CD4-positive, alpha-beta T cell treated with Interleukin-10 for 1 hour (primary cell): ENCODE measurements at places on chromosomes 16 and 17.

DNA sequence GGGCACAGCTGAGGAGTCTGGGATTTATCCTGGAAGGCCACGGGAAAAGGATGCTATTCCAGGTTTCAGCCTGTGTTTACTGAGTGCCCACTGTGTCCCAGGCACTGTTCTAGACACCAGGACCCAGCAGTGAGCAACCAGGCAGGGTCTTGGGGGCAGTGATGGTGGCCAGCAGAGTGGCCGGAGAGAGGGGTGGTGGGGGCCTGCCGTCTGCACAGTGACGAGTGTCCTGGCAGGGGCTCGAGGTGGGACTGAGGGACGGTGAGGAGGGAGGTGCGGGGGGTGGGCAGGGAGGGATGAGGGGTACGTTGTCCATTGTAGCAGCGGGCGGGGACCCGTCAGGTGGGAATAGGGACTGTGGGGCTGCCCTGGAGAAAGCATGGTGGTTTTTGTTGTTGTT lies 66.3 kb upstream of the CIBAR2 start:
- no peak for DNase-seq

GRCh38 chr17:31586946-31587345 lies 195.5 kb downstream of the RAB11FIP4 start:
- no peak for DNase-seq

GRCh38 chr17:70254735-70255460 lies 85.6 kb downstream of the KCNJ2 start:
- DNase-seq = no peak

DNA sequence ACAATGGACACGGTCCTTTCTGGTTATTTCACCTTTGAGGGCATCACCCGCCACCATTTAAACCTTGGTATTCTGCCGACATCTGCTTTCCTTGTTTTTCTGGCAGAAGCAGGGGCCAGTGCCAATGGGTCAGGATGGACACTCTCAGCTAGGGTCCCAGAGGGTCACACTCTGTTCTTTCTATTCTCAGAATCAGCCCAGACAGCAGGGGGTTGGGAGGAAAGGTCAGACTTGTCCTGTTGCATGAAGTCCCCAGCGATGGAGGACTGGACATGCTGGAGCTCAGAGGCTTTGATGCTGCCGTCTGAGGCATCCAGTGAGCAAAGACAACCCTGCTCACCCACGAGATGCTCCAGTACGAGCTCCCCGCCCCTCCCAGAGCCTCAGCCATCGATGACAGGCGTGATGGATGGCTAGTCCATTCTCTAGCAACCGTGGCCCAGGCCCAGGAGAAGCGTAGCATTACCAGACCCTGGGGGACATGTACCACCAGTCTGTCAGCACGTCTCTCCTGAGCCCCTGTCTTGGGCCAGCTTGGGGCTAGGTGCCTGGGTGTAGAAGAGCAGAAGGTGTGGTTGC lies 62.0 kb downstream of the FOXL1 start:
- no peak for DNase-seq

DNA sequence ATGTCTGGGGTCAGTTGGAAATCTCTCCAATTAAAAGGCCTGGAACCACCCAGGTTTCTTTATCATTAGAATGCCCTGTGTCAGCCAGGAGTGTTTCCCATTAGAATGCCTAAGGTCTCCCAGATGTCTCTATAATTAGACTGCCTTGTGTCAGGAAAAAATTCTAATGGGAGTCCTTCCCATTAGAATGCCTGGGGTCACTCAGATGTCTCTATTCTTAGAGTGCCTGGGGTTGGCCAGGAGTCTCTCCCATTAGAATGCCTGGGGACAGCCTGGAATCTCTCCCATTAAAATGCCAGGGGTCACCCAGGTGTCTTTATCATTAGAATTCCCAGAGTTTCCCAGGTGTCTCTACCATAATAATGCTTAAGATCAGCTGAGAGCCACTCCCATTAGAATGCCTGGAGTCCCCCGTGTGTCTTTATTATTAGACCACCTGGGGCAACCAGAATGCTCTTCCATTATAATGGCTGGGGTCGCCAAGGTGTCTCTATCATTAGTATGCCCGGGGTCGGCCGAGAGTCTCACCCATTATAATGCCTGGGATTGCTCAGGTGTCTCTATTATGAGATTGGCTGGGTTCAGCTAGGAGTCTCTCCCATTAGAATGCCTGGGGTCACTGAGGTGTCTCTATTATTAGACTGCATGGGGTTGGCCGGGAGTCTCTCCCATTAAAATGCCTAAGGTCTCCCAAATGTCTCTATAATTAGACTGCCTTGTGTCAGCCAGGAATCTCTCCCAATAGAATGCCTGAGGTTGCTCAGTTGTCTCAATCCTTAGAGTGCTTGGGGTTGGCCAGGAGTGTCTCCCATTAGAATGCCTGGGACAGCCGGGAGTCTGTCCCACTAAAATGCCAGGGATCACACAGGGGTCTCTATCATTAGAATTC lies 2254.6 kb downstream of the TP53TG3F start:
- DNase-seq = no peak

- no peak for DNase-seq
These were observed 6.5 kb downstream of the RGS11 start for GRCh38 chr16:269061-269796.

GRCh38 chr16:87882436-87883019 lies 13.2 kb upstream of the SLC7A5 start:
- no peak for DNase-seq

GRCh38 chr16:22813223-22813947 lies 577 bp upstream of the HS3ST2 start:
- DNase-seq = no peak

GRCh38 chr17:76565728-76566612 lies 19.7 kb downstream of the ST6GALNAC2 start:
- DNase-seq = no peak

DNA sequence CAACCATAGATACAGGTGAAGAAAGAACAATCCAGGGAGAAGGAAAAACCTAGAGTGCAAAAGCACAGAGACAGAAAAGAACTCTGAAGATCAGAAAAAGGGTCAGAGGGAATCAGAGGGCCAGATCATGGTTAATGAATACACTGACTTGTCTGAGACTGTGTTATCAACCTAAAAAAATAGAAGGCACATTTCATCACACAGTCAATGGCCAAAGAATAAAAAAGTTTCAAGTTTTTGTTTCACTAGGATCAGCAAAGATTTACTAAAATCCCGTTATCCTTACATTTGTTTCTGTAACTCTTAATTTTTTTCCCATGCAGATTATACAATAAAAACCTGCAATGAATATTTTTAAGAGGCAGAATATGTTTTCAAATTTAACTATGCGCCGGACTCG lies 38.5 kb downstream of the CNOT1 start:
- no peak for DNase-seq

- peak; percentile 24 for DNase-seq
These were observed 40.2 kb upstream of the PLCG2 start for GRCh38 chr16:81738783-81739496.

DNA sequence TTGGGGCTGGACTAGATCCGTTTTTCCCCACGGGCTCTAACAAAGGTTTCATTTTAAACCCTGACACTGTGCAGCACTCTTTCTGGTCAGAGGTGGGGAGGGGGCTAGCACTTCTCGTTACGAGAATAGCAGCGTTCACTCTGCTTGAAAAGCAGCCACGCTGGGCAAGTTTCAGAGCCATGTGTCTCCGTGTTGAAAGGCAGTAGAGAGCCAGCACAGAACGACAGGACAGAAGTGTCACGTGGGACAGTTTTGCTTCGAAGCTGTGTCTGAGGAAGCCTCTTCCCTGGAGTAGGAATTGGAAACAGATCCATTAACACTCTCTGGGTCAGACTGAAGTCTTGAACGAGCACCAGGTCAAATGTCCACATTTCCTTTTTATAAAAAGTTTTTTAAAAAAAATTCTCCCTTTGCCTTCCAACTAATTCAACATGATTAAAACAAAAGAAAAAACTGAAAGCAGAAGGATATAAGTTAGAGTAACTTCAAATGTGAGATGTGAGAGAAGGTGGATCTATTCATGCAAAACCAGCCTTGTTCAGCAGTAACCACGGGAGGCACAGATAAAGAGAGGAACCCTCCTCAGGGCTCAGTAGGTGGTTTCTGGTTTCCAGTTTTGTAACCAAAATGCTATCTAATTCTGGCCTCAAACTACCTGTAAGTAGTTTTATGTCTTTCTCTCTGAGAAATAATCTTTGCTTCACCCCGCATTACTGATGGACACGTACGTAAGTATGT lies 65.0 kb downstream of the SMG6 start:
- DNase-seq = no peak

DNA sequence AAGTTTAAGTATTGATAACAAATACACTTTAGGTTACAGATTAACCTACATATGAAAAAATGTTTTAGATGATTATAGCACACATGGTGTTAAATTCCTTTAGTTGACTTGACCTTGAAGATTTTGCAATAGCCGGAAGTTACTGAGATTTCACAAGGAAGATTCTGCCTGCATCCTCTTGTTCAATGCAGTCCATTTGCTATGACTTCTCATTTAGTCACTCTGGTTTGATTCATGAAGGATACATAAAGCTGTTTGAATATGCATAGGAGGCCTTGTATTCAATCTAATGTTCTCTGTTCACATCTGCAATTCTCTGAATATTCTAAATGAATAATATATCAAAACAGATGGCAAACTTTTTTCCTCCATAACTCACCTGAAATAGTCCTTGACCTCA lies 870.2 kb upstream of the GOT2 start:
- DNase-seq = no peak

- no peak for DNase-seq
These were observed 119.1 kb upstream of the ANKFN1 start for GRCh38 chr17:56034197-56034635.

DNA sequence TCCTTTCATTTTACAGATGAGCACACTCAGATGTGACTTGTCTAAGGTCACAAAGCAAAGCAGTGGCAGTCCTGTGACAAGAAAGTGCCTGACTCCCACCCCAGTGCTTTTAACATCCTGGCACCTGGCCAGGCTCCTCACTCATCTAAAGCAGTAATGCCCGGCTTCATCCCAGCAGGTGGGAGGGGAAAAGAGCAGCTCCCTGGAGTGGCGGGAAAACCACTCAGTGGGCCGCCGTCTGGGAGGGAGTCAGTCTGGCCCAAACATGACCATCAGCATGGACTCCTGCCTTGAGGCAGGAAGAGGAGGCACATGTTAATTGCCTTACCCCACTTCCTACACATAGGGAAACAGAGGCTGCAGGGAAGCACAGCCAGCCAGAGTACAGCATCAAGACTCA lies 2.6 kb downstream of the PCGF2 start:
- DNase-seq = no peak

GRCh38 chr17:73050797-73051196 lies 41.7 kb downstream of the SLC39A11 start:
- no peak for DNase-seq

GRCh38 chr17:74531231-74531761 lies at the start of gene CD300LB:
Gene CD300LB (minus strand): TSS chr17:74531475. CDS start chr17:74531350, 125 bp downstream.
- DNase-seq = no peak

DNA sequence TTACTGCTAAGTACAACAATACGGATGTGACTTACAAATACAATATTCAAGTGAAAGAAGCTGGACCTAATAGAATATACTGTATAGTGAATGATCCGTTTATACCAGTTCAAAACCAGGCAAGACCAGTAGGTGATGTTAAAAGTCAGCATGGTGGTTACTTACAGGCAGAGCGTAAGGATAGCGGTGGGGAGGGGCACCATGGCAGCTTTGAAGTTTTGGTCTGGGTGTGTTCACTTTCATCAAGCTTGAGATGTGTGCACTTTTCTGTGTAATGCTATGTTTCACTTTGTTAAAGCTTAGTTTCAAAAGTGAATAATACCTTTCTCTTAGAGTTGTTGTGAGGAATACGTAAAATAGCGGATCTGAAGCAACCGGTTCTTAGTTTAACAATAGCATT lies 16.5 kb upstream of the SLC35G3 start:
- DNase-seq = peak; percentile 42

DNA sequence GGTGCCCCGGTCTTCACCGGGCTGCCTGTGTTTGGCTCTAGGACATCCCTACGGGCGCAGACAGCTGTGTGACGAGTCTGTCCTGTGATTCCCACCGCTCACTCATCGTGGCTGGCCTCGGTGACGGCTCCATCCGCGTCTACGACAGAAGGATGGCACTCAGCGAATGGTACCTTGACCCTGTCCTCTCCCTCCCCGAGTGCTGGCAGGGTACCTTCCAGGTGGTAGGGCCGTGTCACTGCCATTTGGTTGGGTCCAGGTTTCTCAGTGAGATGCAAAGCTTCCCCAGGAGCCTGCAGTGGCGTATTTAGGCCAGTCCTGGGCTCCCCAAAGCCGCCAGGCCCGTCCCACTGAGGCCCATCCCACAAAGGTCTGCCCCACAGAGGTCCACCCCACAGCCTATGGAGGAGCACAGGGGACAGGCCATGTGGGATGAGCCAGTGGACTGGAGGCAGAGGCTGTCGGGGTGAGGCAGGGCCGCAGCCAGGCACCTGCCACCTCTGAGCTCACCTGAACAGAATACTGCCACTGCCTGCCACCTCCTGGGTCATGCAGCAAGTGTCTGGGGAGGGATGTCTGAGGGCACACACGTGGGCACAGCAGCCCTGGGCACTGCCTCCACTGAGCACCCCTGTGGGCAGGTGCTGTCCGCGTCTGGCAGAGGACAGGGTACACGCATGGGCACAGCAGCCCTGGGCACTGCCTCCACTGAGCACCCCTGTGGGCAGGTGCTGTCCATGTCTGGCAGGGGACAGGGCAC lies 31.4 kb upstream of the CHMP6 start:
- no peak for DNase-seq

DNA sequence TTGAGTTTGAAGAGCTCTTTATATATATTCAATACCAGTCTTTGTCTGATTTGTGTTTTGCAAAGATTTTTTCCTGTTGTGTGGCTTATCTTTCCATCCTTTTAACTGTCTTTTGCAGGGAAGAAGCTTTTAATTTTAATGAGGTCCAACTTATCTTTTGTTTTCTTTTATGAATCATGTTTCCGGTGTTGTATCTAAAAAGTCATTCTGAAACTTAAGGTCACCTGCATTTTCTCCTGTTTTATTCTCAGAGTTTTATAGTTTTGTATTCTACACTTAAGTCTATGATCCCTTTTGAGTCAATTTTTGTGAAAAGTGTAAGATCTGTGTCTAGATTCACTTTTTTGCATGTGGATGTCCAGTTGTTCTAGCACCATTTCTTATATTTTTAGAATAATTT lies 24.6 kb upstream of the COX10 start:
- DNase-seq = no peak

- DNase-seq = no peak
These were observed 3.0 kb downstream of the APPBP2 start for GRCh38 chr17:60522889-60523626.

GRCh38 chr16:81403601-81404391 lies 40.8 kb upstream of the CMIP start:
- DNase-seq = peak; percentile 80

DNA sequence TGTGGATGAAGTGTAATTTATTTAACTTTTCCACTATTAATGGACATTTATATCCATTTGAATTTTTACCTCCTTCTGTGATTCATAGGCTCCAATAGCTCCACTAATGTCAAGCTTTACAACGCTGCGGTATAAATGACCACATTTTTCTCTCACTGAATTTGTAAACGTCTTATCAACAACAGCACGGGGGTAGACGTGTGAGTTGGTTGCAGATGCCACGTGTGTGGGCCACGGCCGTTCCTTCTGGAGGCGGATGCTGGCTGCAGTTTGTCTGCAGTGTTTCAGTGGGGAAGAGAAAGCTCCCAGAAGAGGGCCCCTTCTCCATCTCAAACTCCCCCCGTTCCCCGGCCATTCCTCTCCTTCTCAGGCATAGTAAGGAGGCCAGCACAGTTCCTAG lies 68.2 kb upstream of the XYLT1 start:
- no peak for DNase-seq

- no peak for DNase-seq
These were observed 130.2 kb downstream of the ABCC6 start for GRCh38 chr16:16092925-16093627.

GRCh38 chr16:57804111-57804837 lies 2.0 kb upstream of the KIFC3 start:
- DNase-seq = no peak

- no peak for DNase-seq
These were observed 225.6 kb downstream of the MSI2 start for GRCh38 chr17:57481910-57482391.
